ENCODE measurements at places on chromosomes 1 and 21.

- no peak for DNase-seq
Measured at GRCh38 chr1:213968146-213968825, 19.5 kb upstream of the PROX1 start.

GRCh38 chr1:61420909-61421835, 303.8 kb downstream of the TM2D1 start:
- no peak for DNase-seq

DNA sequence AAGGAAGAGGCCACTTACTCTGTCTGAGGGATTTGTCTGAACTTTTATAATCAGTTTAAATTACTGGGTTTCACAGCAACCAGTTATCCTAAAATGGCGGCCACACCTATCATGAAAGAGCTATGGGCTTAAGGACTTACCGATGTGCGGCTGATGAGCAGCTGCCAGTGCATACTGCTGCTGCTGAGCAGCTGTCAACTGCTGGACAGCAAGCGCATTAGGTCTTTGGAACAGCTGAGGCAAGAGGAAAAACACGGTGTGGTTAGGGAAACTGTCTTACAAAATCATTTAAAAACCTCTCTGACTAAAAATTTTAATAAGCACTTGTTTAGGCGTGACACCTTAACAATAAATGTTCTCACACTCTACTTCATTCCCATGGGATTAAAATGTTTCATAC, 72.6 kb upstream of the SDC3 start:
- DNase-seq = no peak

GRCh38 chr1:236868625-236869467, 73.8 kb downstream of the MTR start:
- peak; percentile 59 for DNase-seq

DNA sequence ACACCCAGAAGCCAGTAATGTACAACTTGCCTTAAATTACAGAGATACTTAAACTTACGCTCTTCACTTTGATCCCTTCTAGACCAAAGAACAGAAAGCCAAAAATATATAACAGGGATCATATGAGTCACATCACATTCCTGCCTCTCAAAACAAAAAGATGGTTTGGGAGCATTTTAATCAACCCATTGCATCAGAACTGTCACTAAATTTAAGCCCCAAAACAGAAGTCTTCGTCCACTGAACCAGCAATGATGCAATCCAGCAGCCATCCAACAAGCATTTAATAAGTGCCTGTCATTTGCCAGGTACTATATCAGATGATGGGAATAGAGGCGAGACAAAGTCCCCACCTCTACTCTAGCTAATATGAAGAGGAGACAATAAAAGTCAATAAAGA, 42.7 kb upstream of the GLIS1 start:
- peak; percentile 85 for DNase-seq

DNA sequence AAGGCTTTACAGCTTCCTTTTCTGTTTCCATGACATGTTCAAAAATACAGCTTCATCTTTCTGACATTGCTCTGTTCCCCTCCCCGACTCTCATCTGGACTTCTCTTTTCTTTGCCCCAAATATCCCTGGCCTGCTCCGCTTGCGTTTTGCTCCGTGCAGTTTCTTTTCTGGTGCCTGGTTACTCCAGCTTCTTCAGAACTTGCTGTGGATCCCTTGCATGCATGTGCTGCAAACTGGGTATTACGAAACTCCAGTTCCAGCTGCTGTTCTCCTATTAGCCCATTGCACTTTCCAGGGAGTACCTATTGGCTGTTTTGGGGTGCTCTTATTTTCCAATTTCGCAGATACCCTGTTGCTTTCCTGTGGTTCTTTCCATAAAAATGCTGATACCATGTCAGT, 9.9 kb upstream of the NDC1 start:
- DNase-seq = no peak

DNA sequence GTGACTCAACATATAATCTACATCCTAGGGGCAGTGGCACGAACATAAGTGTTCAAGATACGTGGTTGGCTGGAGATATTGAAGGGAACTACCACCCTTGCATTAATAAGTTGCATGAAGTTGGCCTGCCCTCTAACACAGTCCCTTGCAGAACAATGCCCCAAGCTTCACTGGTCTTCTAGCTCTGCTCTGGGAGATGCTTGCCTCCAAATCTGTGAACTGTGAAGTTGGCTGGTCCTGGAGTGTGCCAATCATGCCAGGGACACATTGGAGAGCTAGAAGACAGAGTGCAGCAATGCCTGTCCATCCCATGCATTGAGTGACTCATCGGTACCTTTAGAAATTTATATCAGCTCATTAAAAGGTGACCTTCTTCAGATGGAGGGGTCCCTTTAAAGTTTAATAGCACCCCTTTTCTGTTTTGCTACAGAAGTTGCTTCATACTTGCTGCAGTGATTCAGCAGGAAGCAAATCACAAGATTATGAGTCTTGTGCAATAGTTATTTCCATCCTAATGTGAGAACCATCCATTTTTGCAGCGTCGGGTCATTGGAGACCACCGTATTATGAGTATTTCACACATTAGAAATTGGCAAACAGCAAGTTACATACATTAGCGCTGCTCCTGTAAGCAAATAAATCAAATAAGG, 55.2 kb upstream of the KAZN start:
- DNase-seq = no peak

DNA sequence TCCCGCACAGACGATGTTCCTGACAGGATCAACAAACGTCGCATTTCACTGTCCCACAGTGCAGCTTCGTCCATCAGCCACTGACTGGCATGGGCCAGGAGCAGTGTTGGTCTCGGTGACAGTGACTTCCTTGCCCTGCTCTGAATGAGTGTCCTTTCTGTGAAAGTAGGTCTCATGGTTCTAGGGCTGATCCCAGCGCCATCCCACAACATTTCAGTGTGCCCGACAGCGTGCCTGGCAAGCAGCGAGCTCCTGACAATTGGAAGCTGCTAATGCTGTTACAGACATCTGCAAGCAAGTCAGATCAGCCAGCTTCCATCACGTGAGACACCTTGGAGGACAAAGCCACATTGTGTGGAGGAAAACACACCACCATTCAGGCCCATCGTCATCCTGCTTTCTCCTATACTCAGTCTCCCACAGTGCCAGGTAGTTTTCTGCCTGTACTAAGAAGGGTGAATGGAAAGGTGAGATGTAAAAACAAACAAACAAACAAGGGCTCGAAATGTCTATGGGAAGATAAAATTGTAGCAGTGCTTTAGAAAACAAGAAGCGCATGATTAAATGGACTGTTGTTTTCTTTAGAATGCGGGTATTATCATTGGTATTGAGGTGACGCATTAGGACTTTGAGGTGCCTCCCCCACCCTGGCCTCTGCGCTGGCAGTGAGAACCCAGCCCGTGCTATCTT, 21.9 kb downstream of the ERRFI1 start:
- no peak for DNase-seq

DNA sequence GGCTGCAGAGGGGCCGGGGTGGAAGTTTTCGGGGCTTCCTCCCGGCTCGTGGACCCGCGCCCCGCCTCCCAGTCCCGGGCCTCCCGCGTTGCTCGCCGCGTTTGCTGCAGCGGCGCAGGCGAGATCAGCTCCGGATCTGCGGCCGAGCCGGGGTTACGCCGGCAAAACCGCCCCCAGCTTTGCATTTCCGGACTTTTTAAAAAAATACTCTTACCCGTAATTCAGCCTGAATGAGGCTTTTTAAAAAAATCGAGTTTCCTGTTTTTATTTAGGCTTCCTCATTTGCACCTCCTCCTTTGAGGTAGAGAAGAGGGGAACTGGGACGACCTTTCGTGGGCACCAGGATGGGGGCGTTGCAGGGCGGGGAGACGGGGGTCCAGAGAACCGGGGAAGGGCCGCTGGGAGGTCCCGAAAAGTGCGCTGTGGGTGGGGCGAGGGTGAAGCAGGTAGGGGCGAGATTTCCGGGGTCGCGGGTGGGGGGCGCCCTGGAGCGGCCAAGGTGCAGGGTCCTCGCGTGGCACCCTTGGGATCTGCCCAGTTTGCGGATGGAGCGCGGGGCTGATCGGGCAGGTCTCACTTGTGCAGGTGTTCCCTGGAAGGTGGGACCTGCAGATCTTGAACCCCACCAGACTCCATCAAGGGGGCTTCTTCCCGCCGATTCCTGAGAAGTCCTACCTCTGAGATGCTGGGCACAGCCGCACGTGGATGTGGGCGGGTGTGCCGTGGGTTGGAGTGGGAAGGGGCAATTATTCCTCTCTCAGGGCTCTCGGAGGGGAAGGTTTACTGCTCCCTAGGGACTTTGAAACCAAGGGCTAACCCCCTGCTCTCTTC, 1.1 kb downstream of the PIK3CD start:
- no peak for DNase-seq

DNA sequence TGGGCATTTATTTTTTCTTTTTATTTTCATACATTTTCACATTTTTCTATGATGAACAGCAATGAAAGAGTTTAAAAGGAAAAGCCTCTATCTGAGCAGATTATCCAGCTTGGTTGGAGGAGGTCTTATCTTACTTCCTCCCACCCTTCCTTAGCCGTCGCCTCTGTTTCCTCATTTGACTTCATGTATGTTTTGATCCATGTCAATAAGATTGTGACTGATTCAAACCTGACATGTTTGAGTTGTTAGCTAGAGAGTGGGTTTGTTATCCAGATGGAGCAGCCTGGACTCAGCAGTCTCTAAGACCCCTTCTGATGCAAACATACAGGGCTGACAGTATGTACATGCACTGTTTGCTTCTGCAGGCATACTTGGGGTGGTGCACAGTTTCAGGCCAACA, 31.2 kb downstream of the MACO1 start:
- DNase-seq = no peak

GRCh38 chr1:169318536-169319244, 48.9 kb downstream of the NME7 start:
- DNase-seq = no peak

DNA sequence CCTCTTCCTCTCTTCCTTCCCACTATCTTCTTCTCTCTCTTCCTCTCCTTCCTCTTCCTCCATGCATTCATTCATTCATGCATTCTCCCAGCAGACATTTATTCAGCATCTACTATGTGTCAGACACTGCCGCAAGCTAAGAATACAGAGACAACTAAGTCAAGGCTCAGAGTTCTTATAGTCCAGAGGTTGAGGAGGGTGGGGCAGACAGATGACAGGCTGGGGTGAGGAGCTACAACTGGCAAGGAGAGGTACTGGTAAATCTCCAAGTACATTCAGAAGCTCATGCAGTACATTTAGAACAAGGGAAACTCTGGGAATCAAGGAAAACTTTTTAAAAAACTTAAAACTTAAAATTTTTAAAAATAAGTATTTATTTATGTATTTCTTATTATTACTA, 56.4 kb upstream of the FMOD start:
- DNase-seq = no peak

- DNase-seq = no peak
Measured at GRCh38 chr1:3590139-3590763, 21.1 kb downstream of the MEGF6 start.

DNA sequence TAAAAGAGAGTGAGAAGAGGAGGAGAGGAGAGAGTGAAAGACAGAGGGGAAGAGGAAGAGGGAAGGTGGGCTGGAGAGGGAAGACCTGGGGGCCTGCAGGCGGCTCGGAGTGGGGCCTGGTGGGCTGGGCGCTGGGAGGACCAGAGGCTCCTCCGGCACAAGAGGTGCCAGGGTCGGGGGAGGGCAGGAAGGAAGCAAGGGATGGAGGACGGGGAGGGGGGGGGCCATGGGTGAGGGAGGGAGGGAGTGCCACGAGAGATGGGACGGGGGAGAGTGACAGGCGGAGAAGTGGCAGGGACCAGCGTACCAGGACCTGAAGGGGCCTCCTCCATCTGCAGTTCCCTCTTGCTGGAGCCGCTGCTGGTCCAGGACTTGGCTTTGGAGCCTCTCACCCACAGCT, 87.7 kb downstream of the CASZ1 start:
- no peak for DNase-seq

DNA sequence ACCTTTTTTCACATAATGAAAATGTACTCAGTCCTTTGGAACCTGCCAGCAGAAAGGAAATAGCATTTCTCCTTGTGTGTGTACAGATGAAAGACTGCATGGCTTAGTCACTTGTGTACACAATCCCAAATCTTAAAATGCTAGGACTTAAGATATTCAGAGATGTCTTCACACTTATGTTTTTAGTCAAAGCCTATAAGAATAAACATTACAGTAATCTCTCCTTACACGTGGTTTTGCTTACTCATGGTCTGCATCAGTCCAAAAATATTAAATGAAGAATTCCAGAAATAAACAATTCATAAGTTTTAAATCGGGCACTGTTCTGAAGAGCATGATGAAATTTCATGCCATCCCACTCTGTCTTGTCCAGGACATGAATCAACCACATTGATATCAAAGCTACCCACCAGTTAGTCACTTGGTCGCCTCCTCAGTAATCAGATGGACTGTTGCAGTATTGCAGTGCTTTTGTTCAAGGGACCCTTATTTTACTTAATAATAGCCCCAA, 75.7 kb upstream of the RRP15 start:
- peak; percentile 79 for DNase-seq

DNA sequence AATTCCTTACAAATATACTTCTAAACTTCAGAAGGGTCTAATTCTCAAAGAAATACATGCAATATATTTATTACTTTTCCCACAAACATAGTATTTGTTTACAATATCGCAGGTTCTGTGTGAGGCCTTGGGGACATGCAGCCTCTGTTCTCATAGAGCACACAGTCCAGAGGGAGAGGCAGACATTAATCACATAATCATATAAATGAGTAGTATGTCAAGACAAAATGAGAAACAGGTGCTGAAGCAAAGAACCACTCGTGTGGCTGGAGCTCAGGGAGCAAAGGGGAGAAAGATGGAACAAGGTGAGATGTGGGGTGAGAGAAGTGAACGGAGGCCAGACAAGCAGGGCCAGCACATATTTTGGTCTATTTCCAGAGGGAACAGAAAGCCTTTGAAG, 26.4 kb upstream of the MAGI3 start:
- DNase-seq = no peak

GRCh38 chr1:112791723-112792104, 76.6 kb upstream of the PPM1J start:
- no peak for DNase-seq

DNA sequence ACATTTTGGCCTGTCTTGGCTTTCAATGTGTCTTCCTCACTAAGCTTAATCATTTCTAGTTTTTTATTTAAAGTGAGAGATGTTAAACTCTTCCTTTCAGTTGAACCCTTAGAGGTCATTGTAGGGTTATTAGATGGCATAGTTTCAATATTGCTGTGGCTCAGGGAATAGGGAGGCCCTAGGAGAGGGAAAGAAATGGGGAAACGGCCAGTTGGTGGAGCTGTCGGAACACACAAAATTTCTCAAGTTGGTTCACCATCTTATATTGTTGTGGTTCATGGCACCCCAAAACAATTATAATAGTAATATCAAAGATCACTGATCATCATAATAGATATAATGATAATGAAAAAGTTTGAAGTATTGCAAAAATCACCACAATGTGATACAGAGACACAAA, 31.4 kb upstream of the KAZN start:
- DNase-seq = no peak

GRCh38 chr1:3111348-3112021, 42.5 kb downstream of the PRDM16 start:
- no peak for DNase-seq

- DNase-seq = peak; percentile 57
Measured at GRCh38 chr1:160428655-160429054, 28.3 kb downstream of the VANGL2 start.

- DNase-seq = no peak
Measured at GRCh38 chr1:76136894-76137293, 62.3 kb downstream of the ST6GALNAC3 start.

All from foreskin fibroblast (primary cell).